ENCODE measurements at places on chromosomes 1 and 21. TPM values are rescaled to one million over a fixed set of nuclear protein-coding genes. Genes with fewer than 3 reads are reported as not detected.

The EPHA10 gene
- not detected for total RNA-seq

The SPRR2A gene
- not detected for total RNA-seq

The PPM1J gene
- total RNA-seq, result not detected

The DNAJC6 gene
- total RNA-seq, result 1.4 TPM

GRCh38 chr1:247246325-247247115 is 9.4 kb upstream of the VN1R5 start:
- H3K36me3 ChIP-seq, result no peaks in the 10 kb centered on the region
- DNase-seq, result no peak
- H3K4me1 ChIP-seq, result no peaks in the 10 kb centered on the region
- H3K4me3 ChIP-seq, result no peak overlapping the region
- no peaks in the 10 kb centered on the region for H3K27me3 ChIP-seq

DNA sequence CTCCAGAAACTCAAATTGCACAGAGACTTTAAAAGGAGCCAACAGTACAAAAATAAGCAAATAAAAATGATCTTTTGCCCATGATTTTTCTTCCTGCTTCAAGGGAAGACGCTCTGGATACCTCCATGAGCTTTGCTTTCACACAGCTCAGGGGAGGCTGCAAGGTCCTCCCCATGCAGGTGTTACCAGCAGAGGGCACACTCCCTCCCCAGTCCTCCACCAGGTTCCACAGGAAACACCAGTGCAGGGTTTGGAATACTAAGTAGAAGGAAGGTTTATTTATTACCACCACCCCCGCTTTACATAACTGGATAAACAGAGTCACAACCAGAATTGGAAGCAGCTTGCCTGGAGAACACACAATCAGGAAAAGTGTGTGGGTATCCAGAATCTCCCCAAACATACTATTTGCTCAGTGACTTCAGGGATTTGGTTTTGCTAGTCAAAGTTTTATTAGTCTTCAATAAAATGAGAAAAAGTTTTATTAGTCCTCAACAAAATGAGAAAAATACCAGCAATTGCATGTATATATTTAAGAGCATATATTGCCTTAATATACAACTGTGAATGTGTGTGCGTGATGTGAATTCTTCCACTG is 37.3 kb downstream of the HSD3B1 start:
- H3K27me3 ChIP-seq, result peaks cover 11% of the 10 kb centered on the region
- no peaks in the 10 kb centered on the region for H3K36me3 ChIP-seq
- no peak overlapping the region for H3K27ac ChIP-seq
- H3K4me1 ChIP-seq, result no peaks in the 10 kb centered on the region

- no peak overlapping the region for H3K4me3 ChIP-seq
- H3K4me1 ChIP-seq, result peaks cover 44% of the 10 kb centered on the region
- H3K36me3 ChIP-seq, result peaks cover 15% of the 10 kb centered on the region
Measured at GRCh38 chr1:155982106-155982505, 3.8 kb upstream of the ARHGEF2 start.
